ENCODE measurements at places on chromosomes 5 and 9.

- no peak for DNase-seq
Observed at GRCh38 chr5:68798877-68799843, 294.7 kb upstream of the SLC30A5 start.

DNA sequence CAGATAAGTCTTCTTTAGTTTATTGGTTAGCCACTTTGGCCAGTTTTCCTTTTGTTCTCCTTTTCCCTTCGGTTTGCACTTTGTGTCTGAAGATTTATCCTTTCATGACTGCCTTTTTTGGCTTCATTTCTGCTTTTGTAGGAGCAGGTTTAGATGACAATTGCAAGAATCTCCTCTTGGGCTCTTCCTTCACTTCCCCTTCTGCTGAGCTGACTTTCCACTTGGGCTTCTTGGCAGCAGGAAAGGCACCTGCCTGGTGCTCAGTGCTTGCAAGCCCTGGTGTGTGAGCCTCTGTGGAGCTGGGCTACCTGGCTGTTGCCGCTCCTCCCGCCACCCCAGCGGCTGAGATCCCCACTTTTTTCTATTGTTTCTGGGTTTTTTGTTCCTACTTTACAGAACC is 7.3 kb downstream of the CCDC112 start:
- no peak for DNase-seq

- no peak for DNase-seq
Observed at GRCh38 chr9:119509291-119509905, 140.2 kb upstream of the BRINP1 start.

DNA sequence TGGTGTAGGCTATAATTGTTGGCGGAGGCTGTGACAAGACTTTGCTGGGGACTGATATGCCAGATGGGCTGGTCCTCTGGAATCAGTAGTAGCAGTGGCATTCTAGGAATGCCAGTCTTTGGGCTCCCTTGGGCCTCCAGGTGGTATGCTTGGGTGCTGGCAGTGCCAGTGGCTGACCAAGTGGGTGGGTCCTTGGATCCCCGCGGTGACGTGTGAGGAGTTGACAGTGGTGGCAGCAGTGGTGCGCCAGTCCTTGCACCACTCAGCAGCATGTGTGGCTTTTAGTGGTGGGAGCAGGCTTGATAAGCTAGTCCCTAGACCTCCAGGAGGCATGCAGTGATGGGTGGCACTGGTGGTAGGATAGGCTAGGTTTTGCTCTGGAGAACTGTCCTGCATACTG is 63.9 kb downstream of the UNC13B start:
- DNase-seq, result no peak
